ENCODE measurements at places on chromosomes 13 and 19. TPM values are rescaled to one million over a fixed set of nuclear protein-coding genes. Genes with fewer than 3 reads are reported as not detected.

UPK1A gene
- not detected for total RNA-seq

GRCh38 chr13:59352600-59352999, 811.1 kb downstream of the DIAPH3 start:
- H3K4me3 ChIP-seq, result no peak overlapping the region
- no peaks in the 10 kb centered on the region for H3K27me3 ChIP-seq
- H3K4me1 ChIP-seq, result no peaks in the 10 kb centered on the region
- no peak for DNase-seq
- H3K36me3 ChIP-seq, result no peaks in the 10 kb centered on the region

DNA sequence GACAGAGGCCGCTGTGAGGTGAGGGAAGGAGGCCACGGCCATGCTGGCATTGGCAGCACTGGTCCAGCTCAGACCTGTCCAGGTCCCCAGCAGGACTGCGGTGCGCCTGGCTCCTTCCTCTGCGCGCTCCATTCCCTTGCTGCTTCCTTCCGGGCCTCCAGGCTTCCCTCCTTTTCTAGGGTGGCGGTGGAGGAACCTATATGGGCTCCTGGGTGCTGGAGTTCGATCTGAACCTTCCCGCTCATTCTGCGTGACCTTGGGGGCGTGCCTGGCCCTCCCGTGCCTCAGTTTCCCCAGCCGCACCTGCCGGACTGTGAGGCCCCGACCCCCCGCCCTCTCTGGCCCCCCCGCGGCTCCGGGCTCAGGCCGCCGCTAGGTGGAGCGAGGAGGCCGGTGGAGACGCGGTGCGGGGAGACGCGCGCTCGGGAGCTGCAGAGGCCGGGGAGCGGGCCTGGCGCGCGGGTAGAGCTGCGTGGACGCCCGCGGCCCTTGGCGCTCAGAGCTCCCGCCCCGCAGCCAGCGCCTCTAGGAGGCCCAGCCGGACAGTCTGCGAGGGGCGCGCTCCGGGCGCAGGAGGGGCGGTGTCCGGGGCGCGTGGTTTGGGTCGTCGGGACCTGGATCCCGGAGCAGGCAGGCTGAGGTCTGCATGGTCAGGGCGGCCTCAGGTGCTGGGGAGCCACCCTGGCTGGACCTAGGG, 29.9 kb downstream of the EFNA2 start:
- H3K36me3 ChIP-seq, result no peaks in the 10 kb centered on the region
- H3K4me3 ChIP-seq, result no peak overlapping the region
- no peaks in the 10 kb centered on the region for H3K27me3 ChIP-seq
- H3K4me1 ChIP-seq, result peaks cover 7% of the 10 kb centered on the region

GRCh38 chr13:28610996-28611395, 47.9 kb upstream of the POMP start:
- no peak overlapping the region for H3K27ac ChIP-seq
- H3K36me3 ChIP-seq, result no peaks in the 10 kb centered on the region
- H3K27me3 ChIP-seq, result no peaks in the 10 kb centered on the region
- H3K4me3 ChIP-seq, result no peak overlapping the region

CD22 gene
- total RNA-seq, result 3.3 TPM

DNA sequence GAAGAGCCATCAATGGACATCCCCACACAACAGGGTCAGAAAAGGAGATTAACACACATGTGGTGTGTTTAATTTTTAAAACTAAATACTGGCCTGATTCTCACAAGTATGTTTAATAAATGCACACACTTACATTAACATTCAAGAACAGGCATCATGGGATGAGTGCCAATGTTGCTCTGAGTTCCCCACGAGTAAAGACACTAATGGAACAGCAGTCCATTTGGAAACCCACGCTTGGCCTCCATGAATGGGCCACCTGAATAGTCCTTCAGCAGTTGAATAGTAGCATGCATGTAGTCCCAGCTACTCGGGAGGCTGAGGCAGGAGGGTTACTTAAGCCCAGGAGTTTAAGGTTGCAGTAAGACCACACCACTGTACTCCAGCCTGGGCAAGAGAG, 195.2 kb upstream of the IPO5 start:
- no peak for DNase-seq
- no peaks in the 10 kb centered on the region for H3K36me3 ChIP-seq
- no peaks in the 10 kb centered on the region for H3K27me3 ChIP-seq
- H3K4me3 ChIP-seq, result no peak overlapping the region
- H3K27ac ChIP-seq, result no peak overlapping the region

DNA sequence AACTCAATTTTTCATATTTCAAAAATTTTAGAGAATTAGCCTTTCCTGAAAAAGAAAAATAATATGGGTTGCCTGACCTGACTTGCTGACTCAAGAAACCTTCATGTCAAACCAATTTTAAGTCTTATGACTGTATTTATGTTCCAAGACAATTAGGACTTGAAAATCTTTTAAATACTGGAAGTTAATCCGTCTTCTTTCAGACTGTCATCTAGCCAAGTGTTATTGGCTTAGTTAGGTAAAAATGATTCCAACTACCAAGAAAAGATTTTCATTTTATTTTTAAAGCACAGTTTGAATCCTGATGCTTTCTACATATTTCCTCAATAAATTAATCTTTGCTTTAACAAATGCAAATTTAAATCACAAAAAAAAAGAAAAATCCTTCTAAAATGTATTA, 337.6 kb downstream of the SLITRK6 start:
- no peaks in the 10 kb centered on the region for H3K4me1 ChIP-seq
- H3K4me3 ChIP-seq, result no peak overlapping the region
- no peaks in the 10 kb centered on the region for H3K27me3 ChIP-seq
- no peak overlapping the region for H3K27ac ChIP-seq
- no peak for DNase-seq

DNA sequence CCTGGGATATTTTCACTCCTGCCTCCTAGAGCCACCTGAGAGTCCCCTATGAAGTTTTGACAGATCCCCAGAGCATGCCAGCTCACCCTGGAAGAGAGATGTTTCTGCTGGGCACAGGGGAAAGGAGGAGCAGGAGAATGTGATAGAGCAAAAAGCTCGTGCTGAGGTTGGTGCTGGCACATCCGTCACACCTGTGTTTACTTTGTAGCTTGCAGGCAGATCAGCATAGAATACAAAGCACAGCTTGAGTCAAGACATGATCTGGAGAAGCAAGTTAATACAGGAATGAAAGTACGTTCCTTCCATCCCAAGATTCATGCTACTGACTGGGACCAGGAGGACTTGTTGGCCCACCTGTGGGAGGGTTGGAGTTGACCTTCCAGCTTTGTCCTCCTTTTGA, 46.1 kb downstream of the HSPH1 start:
- H3K36me3 ChIP-seq, result no peaks in the 10 kb centered on the region
- H3K27ac ChIP-seq, result no peak overlapping the region
- no peaks in the 10 kb centered on the region for H3K4me1 ChIP-seq
- no peak for DNase-seq
- H3K27me3 ChIP-seq, result peaks cover 9% of the 10 kb centered on the region
